Chondrocyte (in vitro differentiated cells): ENCODE measurements at places on chromosomes 1 and 21. TPM values are rescaled to one million over a fixed set of nuclear protein-coding genes. Genes with fewer than 3 reads are reported as not detected.

Gene GNG5
- 94.1 to 121 TPM (median 112 TPM) in 3 replicates for total RNA-seq

Gene SH3BP5L
- total RNA-seq, result 30.1 to 33.9 TPM (median 30.8 TPM) in 3 replicates

Gene TCP10L
- total RNA-seq, result 0.31 to 0.70 TPM (median 0.40 TPM) in 3 replicates

Gene PCBP3
- total RNA-seq, result 6.4 to 11.8 TPM (median 11.8 TPM) in 3 replicates

Gene RGS16
- total RNA-seq, result 0.56 to 7.7 TPM (median 7.0 TPM) in 3 replicates

Gene SLC45A1
- total RNA-seq, result 2.9 to 5.1 TPM (median 4.8 TPM) in 3 replicates

GRCh38 chr1:153336650-153337049 is 12.0 kb downstream of the PGLYRP4 start:
- peaks cover 10% of the 10 kb centered on the region for H3K27me3 ChIP-seq
- no peak overlapping the region for H3K4me3 ChIP-seq
- no peak overlapping the region for H3K27ac ChIP-seq
- H3K4me1 ChIP-seq, result no peaks in the 10 kb centered on the region

- no peak for DNase-seq
- H3K4me3 ChIP-seq, result no peak overlapping the region
- peaks cover 3% of the 10 kb centered on the region for H3K27me3 ChIP-seq
- no peaks in the 10 kb centered on the region for H3K36me3 ChIP-seq
- H3K4me1 ChIP-seq, result peaks cover 8% of the 10 kb centered on the region
Observed at GRCh38 chr1:22291494-22291893, 148.6 kb upstream of the WNT4 start.

- H3K4me1 ChIP-seq, result peaks cover 7% of the 10 kb centered on the region
- no peak for DNase-seq
- no peak overlapping the region for H3K27ac ChIP-seq
- H3K4me3 ChIP-seq, result no peak overlapping the region
Observed at GRCh38 chr1:43227143-43227764, 42.5 kb upstream of the TMEM125 start.

DNA sequence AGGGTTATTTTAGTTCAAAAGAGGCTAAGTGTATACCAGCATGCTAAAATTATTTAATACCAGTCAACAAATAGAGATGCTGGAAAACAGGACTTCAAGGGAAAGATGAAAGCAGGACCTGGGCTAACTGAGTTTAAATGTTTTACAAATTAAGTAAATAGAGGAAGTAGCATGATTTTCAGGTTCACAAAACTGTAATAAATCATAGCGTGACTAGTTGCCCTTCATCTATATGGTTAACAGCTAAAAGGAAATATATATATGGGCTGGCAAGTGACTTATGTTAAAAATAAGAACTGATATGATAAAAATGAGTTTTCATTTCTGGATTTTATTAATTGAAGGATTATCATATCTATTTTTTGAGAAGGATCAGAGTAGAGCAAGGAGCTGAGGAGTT is 25.6 kb downstream of the DPYD start:
- no peak overlapping the region for H3K27ac ChIP-seq
- DNase-seq, result no peak
- no peak overlapping the region for H3K4me3 ChIP-seq
- H3K36me3 ChIP-seq, result peaks cover 4% of the 10 kb centered on the region

- H3K36me3 ChIP-seq, result no peaks in the 10 kb centered on the region
- no peak for DNase-seq
- peaks cover 2% of the 10 kb centered on the region for H3K27me3 ChIP-seq
- no peak overlapping the region for H3K4me3 ChIP-seq
Observed at GRCh38 chr1:200724064-200724463, 14.6 kb upstream of the CAMSAP2 start.

GRCh38 chr21:18716578-18717138 is 313.1 kb upstream of the TMPRSS15 start:
- peaks cover 1% of the 10 kb centered on the region for H3K36me3 ChIP-seq
- no peaks in the 10 kb centered on the region for H3K4me1 ChIP-seq
- no peaks in the 10 kb centered on the region for H3K27me3 ChIP-seq
- DNase-seq, result no peak

DNA sequence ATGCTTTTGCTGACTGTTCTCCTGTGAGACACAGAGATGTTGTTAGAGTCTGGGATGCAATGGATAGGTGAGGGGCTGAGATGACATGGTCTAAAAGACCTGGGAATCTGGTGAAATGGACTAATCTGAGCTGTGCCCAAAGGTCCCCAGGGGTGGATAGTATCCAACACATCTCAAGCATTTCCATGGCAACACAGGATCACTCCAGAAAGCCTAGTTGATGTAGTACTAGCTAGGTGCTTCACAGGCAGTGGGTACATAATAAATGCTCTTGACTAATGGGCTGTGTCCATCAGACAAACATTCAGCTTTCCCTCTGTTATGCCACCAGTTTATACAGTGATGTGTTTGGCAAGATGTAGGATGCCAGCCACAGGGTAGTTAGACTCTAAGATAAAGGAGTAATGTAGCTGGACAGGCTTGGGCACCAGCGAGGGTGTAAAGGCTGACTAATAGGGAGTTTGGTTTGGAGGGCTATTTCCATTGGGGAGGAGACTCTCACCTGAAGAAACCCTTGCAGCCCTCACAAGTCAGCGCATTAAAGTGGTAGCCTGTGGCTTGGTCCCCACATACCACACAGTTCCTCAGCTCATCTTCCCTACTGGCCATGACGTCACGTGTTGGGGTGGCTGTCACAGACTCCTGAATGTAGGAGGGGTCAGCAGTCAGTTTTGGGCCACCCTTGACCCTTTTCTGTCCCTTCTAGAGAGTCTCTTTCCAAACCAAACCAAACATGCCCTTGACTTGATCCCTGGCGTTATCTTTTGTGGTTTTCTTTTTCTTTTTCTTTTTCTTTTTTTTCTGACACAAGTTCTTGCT is 1.8 kb downstream of the NR1I3 start:
- H3K27ac ChIP-seq, result no peak overlapping the region
- no peak for DNase-seq
- H3K4me1 ChIP-seq, result no peaks in the 10 kb centered on the region
- H3K4me3 ChIP-seq, result no peak overlapping the region
